Caudate nucleus (tissue), 63 donors: ENCODE measurements at places on chromosomes 16 and 17.

DNA sequence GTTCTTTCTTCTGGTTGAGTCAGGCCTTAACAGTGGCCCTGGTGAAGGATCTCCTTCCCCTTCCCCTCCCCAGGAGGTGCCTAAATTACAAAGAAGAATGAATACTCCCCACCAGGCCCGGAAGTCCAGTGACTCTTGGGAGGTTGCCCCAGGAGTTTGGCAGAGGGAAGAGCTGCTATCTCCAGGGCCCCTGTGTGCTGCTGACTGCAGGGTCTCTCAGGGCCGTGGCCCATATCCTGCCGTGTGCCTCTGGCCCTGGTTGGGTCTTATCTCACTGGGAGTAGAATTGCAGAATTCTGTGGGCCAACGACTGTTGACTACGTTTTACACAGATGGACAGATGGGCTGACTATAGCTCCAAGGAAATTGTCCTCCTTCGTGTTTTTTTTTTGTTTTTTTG lies 28.0 kb downstream of the AKAP1 start:
- DNase-seq = no peak

DNA sequence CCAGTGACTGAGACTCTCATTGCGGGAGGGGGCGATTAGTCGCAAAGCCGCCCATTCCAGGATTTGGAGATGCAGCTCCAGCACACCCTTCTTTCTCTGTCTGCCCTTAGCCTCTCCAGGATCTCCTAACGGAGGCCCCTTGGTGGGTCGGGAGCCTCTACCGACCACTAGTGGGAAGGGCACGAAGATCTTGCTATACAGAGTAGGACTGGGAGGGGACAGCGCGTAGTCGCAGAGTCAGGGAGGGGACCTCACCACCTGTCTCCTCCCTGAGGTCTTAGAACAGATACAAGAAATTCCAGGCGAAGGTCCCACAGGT lies 588 bp upstream of the SMTNL2 start:
- DNase-seq = no peak

GRCh38 chr16:24825696-24826095 lies 20.1 kb upstream of the SLC5A11 start:
- DNase-seq = no peak

DNA sequence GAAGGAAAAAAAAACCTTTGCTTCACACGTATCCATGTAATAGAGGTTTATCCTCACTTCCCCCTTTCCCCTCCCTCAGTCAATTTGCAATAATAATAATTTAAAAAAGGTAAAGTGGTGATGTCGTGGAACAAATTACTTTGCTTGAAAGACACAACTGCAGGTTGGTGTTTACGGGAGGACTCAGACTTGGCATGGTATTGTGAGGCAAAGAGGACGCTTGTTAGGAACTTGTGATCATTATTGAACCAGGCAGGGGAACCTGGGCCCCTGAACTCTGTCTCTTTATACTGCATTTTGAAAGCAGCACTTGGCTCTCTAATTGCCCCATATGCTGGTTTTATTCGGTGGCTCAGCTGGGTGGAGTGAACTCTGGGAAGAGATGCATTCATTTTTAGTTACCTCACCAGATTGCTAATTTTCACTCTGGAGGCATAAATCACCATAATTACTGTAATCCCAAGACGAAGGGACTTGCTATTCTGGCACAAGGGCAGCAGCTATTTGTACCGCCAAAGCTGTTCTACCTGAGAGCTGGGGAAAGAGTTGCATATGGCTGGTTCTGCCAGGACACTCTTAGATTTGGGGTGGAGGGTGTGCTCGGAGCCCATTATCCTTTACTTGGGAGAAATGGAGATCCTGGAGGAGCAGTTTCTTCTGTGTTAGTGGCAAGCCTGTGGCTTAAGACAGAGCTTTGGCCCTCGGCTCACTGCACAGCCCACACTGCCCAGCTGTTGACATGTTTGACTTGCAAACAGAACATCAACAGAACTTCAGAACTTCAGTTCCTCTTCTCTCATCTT lies 5.7 kb upstream of the DHX8 start:
- DNase-seq = no peak

GRCh38 chr17:21283482-21284318 lies 811 bp upstream of the MAP2K3 start:
- no peak for DNase-seq

DNA sequence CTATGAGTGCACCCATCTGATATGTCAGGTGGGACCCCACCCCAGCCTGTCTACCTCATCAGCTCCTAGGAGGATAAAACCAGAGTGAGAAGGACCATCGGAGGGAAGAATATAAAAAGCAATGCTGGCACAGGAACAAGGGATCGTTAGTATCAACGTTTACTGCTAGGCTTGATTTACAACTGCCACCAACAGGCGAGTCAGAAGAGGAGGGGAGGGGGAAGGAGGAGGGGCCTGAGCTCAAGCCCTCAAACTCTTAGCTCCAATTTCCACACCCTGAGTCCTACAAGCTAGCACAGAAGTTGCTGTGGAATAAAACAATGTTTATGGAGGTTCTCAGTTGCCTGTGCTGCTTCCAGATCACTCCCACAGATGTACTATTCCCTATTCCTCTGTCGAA lies 234.5 kb downstream of the C16orf78 start:
- no peak for DNase-seq

DNA sequence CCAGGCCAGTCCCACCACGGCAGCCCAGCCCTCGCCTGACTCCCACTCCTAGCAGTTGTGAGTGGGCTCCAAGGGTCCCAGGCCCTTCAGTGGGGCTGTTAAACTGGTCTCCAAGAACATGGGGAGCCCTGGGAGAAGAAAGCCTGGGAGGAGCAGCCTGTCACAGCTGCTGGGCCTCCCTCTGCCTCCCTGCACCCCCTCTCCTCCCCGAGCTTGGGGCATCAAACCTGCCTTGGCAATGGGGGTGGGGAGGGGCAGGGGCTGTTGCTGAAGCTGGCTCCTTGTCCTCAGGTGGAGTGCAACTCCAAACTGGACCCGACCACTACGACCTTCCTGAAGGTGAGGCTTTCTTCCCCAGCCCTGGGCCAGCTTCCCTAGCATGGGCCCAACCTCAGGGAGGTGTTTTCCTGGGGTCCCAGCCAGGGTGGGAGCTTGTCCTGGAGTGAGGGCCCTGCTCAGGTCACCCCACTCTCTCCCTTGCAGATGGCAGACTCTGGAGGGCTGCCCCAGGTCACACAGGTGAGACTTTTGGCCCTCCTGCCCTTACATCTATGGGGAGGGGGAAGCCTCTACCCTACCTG lies 6.6 kb upstream of the SETD6 start:
- no peak for DNase-seq

GRCh38 chr17:73678999-73679398 lies 34.8 kb upstream of the SDK2 start:
- DNase-seq = no peak
